ENCODE measurements at places on chromosomes 13 and 19.

DNA sequence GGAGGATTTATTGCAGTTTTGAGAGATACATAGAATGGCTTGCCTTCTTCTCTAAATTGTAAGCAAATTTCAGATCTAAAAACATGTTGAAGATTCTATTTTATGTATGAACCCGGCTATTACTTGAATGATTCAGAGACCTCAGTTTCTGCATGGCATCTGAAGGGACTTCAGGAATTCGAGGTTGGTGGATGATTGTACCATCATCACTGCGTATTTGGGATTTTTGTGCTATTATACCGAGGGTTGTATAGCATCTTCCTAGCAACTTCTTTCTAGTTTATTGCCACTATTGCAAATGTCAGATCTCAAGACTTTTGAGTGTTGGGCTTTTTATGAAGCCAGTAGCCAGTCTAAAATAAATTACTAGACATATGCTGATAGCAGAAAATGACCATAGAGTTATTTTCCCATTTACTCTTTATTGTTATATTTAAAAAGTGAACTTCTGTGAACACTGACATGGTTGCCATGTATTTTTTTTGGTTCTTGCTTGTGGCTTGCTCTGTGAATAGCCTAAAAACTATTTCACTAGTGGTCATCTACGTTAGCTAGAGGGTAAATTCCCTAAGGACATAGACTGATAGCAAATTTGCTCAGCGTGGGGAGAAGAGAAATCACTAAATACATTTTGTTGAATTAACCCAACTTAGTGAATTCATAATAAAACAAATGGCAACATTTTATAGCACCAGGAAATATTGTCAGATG lies 70.6 kb upstream of the KLF12 start:
- no peak for DNase-seq

DNA sequence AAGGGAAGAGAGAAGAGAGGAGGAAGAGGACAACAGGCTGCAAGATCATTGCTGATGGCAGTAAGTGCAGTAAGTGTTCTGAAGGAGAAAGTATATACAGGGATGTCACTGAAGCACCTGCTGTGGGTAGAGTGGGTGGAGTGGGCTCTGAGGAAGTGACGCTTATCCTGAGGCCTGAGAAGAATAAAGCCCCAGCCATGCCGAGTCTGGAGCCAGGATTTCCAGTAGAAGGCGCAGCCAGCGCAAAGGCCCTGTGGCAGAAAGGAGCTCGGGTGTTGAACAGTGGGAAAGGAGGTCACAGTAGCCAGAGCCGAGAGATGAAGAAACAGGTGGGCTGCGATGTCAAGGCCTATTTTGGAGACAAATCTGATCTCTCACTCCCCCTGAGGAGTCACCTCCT lies 31.8 kb upstream of the ADGRE5 start:
- DNase-seq = no peak

GRCh38 chr19:32687681-32688080 lies 3.9 kb upstream of the NUDT19 start:
- DNase-seq = no peak

DNA sequence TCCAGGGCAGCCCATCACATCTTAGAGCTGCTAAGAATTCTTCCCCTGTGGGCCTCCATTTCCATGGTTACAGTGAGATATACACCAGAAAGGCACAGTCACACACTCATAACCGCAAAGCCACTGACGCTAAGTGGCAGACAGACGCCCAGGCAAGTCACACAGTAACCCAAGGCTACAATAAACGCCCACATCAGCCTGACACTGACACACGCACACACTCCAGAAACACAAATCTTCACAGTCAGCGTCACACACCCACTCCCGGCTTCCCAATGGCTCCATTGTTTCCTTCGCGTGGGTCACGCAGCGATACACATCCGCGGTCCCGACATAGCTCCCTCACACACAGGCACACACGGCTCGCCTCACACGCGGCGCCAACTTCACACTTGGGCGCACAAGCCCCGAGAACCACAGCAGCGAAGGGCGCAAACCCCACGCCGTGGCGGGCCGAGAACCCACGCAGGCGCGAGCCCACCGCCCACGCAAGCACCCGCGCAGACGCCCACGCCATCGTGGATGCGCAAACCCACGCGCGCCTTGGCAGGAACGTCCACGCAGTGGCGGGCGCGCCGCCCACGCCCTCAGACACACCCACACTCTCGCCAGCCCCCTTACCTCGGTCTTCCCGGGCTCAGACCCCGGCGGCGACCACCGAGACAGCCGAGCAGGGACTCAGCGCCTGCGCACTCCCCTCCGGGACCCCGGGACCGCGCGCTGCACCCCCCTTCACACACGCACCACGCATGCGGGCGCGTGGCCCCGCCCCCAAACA lies at the start of gene ZNF667:
ZNF667 (minus strand) TSS at position 695 of the 778 bp plus-strand sequence. CDS start 14,975 bp downstream, outside the sequence.
- DNase-seq = no peak

- no peak for DNase-seq
Observed at GRCh38 chr13:41286370-41286769, 23.0 kb upstream of the MTRF1 start.

GRCh38 chr13:83877651-83878355 lies 4.5 kb downstream of the SLITRK1 start:
- DNase-seq = no peak

DNA sequence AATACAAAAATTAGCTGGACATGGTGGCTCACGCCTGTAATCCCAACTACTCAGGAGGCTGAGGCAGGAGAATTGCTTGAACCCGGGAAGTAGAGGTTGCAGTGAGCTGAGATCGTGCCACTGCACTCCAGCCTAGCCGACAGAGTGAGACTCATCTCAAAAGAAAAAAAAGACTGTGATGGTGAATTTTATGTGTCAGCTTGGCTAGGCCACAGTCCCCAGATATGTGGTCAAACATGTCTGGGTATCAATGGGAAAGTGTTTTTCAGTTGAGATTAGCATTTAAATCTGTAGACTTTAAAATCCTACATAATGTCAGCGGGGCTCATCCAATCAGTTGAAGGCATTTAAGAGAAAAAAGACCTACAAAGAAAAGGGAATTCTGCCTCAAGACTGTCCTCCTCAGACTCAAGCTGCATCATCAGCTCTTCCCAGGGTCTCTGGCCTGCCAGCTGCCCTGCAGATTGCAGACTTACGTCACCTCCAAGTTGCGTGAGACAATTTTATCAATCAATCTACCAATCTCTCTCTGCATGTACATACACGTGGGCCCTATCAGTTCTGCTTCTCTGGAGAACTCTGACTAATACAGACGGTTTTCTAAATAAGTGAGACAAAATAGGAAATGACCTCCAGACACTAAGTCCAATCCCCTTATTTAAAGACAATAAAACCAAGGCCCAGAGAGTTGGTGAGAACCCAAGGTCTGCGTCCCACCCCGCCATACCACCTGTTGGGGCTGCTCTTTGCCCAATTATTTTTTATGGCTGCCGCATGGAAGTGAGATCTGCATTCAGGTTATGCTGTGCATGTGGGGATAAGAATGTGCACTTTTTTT lies 99.2 kb downstream of the ABCC4 start:
- no peak for DNase-seq

DNA sequence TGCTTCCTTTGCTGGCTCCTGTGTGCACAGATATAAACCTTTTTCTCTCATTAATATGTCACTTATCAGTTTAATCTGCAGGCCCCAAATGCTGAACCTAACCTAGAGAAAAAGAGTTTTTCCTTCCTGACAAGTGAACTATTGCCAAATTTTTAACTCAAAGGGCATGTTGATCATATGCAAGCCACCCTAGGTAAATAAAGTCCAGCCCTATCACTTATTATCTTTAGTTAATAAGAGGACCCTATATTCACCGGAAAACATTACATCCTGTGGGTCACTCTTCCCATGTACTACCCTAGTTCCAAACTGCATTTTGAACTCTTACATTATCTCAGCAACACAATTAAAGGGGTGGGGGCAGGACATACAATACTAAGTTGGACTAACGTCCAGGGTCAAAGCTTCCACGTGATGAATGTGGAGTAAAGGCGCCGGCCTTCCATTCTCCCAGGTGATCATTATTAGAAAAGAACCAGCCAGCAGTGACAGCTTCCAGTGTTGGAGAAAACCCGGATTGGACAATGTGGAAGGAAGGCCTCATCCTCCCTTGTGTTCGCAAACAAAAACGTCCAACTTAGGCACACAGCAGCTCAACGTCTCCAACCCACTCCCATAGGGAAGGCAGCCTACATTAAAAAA lies 86.6 kb downstream of the STK24 start:
- DNase-seq = no peak

- DNase-seq = peak; percentile 70
Observed at GRCh38 chr19:41541990-41542584, 33.9 kb upstream of the CEACAM21 start.

DNA sequence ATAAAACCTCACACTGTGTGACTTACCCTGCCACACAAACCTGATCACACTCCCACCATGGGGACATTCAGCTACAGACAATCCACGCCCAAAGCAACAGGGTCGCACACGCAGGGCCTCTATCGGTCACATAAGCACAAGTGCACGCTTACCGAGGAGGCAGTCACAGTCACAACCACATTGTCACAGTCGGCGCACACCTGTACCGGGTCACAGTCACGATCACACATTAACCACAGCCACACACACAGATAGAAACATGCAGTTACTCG lies 579 bp downstream of the ZNF566 start:
- DNase-seq = no peak

DNA sequence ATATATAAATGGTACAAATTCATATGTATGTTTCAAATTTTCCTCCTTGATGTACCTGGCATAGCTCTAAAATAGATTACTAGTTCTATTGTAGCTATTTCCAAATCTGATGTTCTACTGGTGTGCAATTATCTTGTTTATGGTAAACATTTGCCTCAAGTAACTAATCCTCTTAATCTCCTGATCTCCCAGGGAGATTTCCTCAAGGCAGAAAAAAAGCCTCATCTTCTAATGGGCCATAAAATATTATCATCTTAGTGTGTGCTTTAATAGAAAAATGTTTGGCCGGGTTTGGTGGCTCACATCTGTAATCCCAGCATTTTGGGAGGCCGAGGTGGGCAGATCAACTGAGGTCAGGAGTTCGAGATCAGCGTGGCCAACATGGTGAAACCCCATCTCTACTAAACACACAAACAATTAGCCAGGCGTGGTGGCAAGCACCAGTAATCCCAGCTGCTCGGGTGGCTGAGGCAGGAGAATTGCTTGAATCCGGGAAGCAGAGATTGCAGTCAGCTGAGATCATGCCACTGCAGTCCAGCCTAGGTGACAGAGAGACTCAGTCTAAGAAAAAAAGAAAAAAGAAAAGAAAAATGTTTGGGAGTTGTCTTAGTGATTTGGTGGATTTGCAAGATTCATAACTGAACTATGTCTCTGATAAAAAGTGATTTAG lies 498.9 kb upstream of the SLITRK5 start:
- no peak for DNase-seq

DNA sequence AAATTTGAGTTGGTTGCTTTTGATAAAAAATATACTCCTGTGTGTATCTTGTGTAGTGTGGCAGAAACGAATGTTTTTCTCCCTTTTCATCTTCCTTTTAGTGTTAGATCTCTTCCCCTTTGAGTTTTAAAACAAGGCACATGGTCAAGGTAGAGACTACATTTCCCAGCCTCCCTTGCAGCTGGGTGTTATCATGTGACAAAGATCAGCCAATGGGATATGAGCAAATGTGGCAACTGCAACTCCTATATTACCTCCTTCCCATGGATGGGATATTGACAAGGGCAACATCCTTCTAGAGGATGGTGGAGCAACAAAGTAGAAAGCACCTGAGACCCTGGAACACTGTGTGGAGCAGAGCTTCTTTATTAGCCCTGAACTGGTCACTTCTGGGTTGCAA lies 42.4 kb downstream of the ADGRE3 start:
- DNase-seq = no peak

DNA sequence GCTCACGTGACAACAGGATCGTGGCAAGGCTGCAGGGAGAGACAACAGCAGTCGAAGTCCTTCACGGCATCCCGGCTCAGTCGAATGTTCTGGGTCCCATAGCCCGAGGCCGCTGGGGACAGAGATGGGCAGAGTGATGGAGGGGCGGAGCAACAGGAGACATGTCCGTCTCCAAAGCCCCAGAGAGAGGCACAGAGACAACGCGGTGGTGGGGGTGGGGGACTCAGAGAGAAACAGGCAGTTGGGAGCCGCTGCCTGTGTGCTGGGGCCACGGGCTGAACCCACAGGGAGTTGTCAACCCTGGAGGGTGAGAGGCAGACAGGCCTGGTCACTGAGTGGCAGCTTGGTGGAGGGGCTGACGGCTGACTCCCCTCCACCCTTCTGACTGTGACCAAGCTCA lies 20.4 kb downstream of the NOSIP start:
- no peak for DNase-seq

- no peak for DNase-seq
Observed at GRCh38 chr13:101490406-101491015, 38.0 kb downstream of the ITGBL1 start.

DNA sequence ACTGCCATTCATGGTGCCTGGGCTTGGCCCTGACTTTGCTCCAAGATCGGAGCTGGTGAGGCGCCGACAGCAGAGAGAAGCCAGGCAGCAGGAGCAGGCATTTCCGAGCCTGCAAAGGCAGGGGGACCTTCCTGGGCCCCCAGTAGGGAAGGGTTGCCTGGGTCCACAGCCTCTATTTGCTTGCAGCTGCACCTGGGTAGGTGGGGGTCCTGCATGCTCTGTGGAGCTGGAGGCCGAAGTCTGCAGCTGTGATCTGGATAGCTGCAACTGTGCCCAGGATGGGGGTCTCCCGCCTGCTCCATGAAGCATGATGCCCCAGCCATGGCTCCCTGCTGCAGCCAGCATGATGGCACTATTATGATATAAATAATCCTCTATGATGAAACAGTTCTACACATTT lies 2144.2 kb downstream of the PCDH9 start:
- DNase-seq = no peak

- no peak for DNase-seq
Observed at GRCh38 chr13:51097353-51098043, 13.6 kb downstream of the C13orf42 start.

DNA sequence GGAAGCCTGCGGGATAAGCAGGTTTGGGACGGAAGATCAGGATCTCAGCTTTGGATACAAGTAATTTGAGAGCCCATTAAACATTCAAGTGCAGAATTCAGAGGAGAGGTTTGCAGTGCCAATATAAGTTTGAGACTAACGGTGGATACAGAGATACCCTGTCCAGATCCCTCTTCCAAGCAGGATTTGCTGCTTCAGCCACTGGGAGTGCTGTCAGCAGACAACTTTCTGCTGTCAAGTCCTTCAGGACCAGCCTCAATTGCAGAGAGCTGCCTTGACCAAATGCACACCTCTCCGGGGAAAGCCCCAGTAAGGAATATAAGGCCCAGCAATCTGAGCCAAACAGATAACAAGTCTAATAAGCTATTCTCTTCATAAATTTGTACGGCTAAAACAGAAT lies 46.1 kb upstream of the ZNF780A start:
- no peak for DNase-seq

DNA sequence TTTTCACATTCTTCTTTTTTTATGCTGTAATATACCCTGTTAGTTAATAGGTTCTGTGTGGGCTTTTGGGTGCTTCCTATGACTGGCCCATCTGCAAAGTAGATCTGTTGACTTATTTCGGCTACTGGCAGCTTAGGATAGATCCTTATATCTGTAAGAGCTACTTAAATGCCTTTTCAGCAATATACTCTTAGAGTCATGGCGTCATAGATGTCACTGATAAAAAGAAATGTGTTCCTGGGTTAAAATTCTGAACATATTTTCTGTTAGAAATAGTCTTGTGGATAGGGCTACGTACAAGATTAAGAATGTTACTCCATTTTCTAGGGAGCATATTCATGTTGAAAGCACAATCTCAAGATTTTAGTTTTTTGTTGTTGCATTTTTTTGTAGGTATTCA lies 4.7 kb downstream of the AKAP11 start:
- no peak for DNase-seq

- no peak for DNase-seq
Observed at GRCh38 chr13:19791953-19792537, 9.3 kb upstream of the PSPC1 start.

GRCh38 chr13:81872581-81872980 lies 1531.7 kb upstream of the SPRY2 start:
- no peak for DNase-seq

All from stimulated activated CD8-positive, alpha-beta memory T cell treated with anti-CD3 and anti-CD28 coated beads, Interleukin-4, amount 100 ng/mL, for 1 hour (primary cell).